ENCODE measurements at places on chromosomes 13 and 19.

GRCh38 chr13:75792526-75793187 is 156.5 kb downstream of the LMO7 start:
- no peak overlapping the region for H3K27ac ChIP-seq
- no peaks in the 10 kb centered on the region for H3K36me3 ChIP-seq
- no peak overlapping the region for H3K4me3 ChIP-seq

DNA sequence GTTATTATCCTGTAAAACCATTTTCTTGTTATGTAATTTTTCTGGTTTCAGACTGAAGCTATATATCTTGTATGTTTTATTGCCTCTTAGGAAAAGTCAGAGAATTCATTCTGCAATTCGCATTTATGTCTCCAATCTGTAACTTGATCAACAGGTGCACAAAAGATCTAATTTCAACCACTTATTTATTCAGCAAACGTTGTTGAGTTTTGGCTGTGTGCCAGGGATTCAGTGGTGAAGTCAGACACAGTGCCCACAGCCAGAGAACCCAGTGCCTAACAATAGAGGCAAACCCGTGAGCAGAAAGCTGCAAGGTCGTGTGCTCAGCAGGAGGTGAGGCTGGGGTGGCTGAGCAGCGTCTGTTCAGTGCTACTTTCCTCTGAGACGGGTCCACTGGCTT is 119.5 kb upstream of the MCF2L start:
- no peak overlapping the region for H3K27ac ChIP-seq
- H3K4me3 ChIP-seq, result no peak overlapping the region
- H3K36me3 ChIP-seq, result no peaks in the 10 kb centered on the region
- no peak for DNase-seq
- H3K27me3 ChIP-seq, result no peaks in the 10 kb centered on the region

GRCh38 chr19:43584484-43584883 is 8.9 kb downstream of the PINLYP start:
- H3K27me3 ChIP-seq, result no peaks in the 10 kb centered on the region
- no peak overlapping the region for H3K4me3 ChIP-seq
- no peaks in the 10 kb centered on the region for H3K36me3 ChIP-seq
- no peak overlapping the region for H3K27ac ChIP-seq
- no peak for DNase-seq

- DNase-seq, result no peak
- no peak overlapping the region for H3K4me3 ChIP-seq
- no peaks in the 10 kb centered on the region for H3K4me1 ChIP-seq
- H3K36me3 ChIP-seq, result no peaks in the 10 kb centered on the region
- no peak overlapping the region for H3K27ac ChIP-seq
- H3K27me3 ChIP-seq, result no peaks in the 10 kb centered on the region
Observed at GRCh38 chr19:29978080-29978479, 36.0 kb downstream of the URI1 start.

DNA sequence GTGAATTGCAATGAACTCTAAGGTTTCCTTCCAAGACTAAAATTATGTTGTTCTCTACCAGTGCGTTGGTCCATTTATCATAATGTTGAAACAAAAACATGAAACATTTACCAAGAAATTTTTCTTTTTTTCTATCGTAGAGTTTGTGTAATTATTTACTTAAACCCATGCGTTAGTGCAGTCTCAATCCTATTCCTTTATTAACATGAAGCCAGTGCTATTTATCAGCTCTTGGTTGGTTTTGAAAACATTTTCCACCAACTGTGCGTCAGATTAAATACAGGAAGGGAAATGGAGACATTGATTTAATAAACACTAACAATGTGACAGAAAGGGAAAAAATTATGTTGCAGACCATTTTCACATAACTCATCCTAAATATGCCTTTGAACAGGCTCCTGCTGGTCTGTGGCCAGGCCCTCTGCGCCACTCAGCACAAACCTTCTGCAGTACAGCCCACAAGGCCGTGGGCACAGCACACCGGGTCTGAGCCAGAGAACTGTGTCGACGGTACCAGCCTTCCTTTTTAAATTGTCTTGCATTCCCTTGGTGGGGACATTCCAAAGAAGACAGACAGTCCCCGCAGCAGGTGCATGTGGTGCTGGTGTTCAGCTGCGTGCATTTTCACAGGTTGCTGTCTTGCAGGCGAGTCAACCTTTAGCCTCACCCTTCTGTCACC is 135.8 kb downstream of the SHISA2 start:
- no peaks in the 10 kb centered on the region for H3K27me3 ChIP-seq
- DNase-seq, result no peak
- H3K4me3 ChIP-seq, result no peak overlapping the region
- H3K36me3 ChIP-seq, result no peaks in the 10 kb centered on the region
- H3K27ac ChIP-seq, result no peak overlapping the region
- no peaks in the 10 kb centered on the region for H3K4me1 ChIP-seq

- H3K36me3 ChIP-seq, result no peaks in the 10 kb centered on the region
Observed at GRCh38 chr13:101576977-101577376, 124.5 kb downstream of the ITGBL1 start.

DNA sequence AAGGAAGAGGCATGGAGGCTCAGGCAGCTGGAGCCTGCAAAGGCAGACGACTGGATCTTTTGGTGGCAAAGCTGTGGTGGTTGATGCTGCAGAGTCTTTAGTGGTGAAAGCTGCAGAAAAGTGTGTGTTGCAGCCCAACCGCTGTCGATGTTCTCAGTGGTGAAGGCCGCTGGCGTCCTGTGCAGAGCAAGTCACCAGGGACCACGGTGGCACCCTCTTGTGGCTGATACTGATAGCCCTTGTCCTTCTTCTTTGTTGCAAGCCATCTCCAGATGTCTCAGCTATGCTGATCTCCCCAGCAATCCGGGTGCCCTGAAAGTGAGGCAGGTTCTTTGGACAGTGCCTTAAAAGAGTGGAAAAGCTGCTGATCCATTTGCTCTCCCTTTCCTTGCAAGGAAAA is 610.9 kb upstream of the PCDH9 start:
- no peak for DNase-seq
- no peaks in the 10 kb centered on the region for H3K36me3 ChIP-seq
- H3K4me3 ChIP-seq, result no peak overlapping the region
- no peaks in the 10 kb centered on the region for H3K4me1 ChIP-seq
- no peaks in the 10 kb centered on the region for H3K27me3 ChIP-seq

GRCh38 chr13:101341464-101341863 is 74.8 kb downstream of the NALCN start:
- no peak overlapping the region for H3K27ac ChIP-seq
- H3K27me3 ChIP-seq, result no peaks in the 10 kb centered on the region
- DNase-seq, result no peak
- no peaks in the 10 kb centered on the region for H3K4me1 ChIP-seq

DNA sequence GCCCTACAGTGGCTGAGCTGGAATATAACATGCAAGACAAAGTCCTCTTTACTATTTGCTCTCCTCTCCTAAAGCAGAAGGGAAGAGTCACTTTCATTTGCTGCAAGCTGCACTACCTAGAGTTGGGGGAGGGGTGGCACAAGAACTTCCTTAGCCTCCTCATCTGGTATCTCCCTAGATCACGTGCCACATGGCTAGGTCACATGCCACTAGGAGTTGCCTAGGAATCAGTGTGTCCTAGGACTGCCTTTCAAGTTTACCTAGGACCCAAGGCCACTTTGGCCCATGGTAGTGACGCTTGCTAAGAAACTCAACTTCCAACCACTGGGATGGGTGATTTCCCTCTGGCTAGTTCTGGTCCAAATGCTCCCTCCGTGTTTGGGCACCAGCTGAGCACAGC is 625.2 kb downstream of the DIAPH3 start:
- H3K4me1 ChIP-seq, result no peaks in the 10 kb centered on the region
- no peak overlapping the region for H3K4me3 ChIP-seq
- DNase-seq, result no peak
- no peaks in the 10 kb centered on the region for H3K27me3 ChIP-seq

DNA sequence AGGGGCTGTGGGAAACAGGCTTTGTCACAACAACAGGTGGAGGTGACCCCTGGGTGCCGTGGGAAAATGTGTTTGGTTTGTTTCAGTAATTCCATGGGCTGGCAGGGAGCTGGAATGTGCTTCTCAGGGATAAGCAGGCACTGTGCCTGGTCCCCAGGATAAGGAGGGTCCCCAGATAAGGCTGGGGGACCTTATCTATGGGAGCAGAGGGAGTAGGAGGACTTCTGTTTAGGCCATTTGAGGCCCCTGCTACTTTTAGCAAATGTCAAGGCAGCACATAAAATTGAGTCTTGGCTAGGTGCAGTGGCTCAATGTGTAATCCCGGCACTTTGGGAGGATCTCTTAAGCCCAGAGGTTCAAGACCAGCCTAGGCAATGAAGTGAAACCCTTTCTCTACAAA is 59.5 kb downstream of the KCNC3 start:
- no peak for DNase-seq
- no peak overlapping the region for H3K27ac ChIP-seq

Data from Panc1 (cell line).